ENCODE measurements at places on chromosomes 6 and 20.

- no peak for DNase-seq
These were observed 348.0 kb downstream of the HDGFL1 start for GRCh38 chr6:22917344-22917743.

- no peak for DNase-seq
These were observed 68.9 kb upstream of the HDAC2 start for GRCh38 chr6:114039841-114040240.

- no peak for DNase-seq
These were observed 5.8 kb upstream of the STMND1 start for GRCh38 chr6:17096096-17096495.

- no peak for DNase-seq
These were observed 696 bp upstream of the SUPT3H start for GRCh38 chr6:45378334-45378926.

GRCh38 chr6:30100585-30101443 lies 12.1 kb downstream of the TRIM31 start:
- DNase-seq = peak; percentile 8

- no peak for DNase-seq
These were observed 77.9 kb downstream of the ZNF217 start for GRCh38 chr20:53515749-53516148.

- no peak for DNase-seq
These were observed 43.4 kb upstream of the RNF144B start for GRCh38 chr6:18343741-18344140.

DNA sequence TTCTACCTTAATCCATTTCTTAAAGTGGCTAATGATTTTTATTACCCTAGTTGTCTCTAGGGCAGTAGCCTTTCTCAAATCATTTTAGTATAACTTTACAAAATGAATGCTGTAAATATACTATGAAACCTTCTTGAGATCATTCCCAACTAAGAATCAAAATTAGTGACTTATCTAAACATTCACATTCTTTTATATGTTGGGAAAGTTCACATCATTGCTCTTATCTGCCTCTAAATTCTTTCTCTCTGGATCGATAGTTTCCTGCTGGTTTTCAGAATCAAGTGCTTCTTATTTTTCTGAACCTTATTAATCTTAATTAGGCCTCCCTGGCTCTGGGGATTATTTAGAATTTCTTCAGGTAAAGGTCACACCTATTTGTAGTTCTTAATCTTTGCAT lies 126.8 kb downstream of the BCKDHB start:
- no peak for DNase-seq

GRCh38 chr6:15783484-15783883 lies 120.7 kb upstream of the DTNBP1 start:
- no peak for DNase-seq

- no peak for DNase-seq
These were observed 523.0 kb upstream of the FLRT3 start for GRCh38 chr20:14860410-14860814.

DNA sequence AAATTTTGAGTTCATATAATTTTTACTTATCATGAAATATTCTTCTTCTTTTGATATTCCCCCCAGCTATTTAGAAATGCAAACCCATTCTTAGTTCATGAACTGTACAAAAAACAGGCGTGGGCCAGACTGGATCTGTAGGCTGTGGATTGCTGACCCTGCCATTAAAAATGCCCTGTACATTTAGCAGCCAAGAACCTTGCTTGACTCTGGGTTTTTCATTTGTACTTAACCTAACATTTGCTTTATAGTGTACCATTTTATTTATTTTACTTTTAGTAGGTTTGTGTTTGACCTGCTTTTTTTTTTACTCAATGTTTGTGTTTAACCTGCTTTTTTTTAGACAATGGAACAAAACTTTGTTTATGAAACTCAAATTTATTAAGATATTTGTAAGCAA lies 14.9 kb downstream of the CD109 start:
- no peak for DNase-seq

- DNase-seq = no peak
These were observed 46.5 kb downstream of the PLCG1 start for GRCh38 chr20:41183831-41184230.

- DNase-seq = peak; percentile 49
These were observed 159.8 kb upstream of the GGTLC1 start for GRCh38 chr20:24148372-24148771.

DNA sequence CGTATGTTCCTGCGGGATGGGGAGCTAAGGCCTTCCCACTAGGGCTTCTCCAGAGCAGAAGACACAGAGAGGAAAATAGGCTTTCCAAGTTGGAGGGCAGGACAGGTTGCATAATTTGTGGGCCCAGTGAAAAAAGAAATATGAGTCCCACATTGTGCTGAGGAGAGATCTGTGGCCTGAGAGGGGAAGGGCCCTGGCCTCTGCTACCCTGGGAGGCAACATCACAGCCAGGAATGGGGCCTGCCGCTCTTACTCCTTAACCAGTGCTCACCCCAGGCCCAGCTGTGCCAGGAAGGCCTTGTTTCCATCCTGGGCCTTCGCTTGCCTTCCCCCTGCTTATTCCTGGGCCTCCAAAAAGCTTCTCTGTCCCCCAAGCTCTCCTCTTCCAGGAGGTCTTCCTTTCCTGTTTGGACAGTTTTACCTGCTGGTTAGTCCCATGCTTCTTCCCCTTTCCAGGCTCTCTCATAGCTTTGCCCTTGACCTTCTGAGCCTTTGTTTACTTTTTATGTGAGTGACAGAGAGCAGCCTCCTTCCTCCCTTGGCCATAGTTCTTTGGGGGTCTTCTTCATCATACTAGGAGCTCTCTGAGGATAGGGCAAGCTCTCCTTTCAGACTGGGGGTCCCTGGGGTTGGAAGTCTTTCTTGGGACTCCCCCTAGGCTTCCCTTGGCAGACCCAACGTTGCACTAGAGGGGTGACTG lies 26.2 kb upstream of the VEGFA start:
- no peak for DNase-seq

GRCh38 chr20:59577037-59577808 lies 27.1 kb upstream of the PHACTR3 start:
- DNase-seq = no peak
